ENCODE measurements at places on chromosomes 16 and 17.
A peak's percentile ranks its signal among the peaks of the same experiment; 100 is the strongest.

GRCh38 chr16:14015033-14015432 lies 56.1 kb upstream of the MRTFB start:
- no peak for DNase-seq

- DNase-seq: no peak
Observed at GRCh38 chr17:58377661-58378060, 25.7 kb upstream of the SUPT4H1 start.

DNA sequence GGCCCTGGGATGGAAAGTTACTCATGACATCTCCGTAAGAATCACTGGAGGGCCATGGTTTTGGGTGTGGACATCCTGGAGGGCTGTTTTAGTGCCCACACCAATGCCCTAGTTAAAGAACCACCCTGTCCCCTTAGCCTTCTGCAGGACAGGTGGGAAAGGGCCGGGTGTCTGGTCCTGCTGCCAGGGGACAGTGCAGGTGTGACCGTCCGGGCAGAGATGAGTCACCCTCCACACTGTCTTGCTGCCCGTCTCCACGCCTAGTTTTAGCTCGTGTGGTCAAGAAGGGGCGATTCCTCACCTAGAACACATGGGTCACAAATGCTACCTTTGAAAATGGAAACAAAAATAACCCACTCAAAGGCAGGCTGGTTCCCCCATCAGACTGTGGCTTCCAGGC lies 17.0 kb downstream of the CEP295NL start:
- no peak for DNase-seq

DNA sequence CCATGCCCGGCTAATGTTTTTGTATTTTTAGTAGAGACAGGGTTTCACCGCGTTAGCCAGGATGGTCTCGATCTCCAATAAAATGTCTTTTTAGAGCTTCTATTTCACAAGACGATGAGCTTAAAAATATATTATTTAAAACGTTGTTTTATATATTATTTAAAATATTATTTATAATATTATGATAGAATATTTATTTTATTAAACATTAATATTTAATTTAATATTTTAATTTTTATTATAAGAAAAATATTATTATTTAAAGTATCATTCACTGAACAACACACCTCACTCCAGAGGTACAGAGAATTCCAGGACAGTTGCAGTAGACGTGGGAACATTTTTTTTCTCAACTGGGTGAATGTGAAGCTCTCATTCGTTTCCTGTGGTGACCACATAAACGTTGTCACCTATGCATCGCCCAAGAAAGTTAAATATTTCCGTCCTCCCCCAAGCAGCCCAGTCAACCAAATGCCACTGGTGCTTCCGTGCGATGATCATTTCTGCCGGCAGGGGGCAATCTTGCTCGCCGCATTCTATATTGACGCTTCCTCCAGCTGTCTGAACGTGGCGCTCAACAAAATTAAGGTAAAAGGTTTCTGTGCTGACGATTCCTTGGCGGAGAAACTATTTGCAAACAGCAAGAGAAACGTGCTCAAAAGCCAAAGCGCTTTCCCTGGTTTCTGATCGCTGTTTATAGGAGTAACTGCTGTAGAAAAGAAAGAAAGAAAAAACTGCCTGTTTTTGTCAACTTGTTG lies 41.7 kb upstream of the PRSS54 start:
- DNase-seq: peak; percentile 22

DNA sequence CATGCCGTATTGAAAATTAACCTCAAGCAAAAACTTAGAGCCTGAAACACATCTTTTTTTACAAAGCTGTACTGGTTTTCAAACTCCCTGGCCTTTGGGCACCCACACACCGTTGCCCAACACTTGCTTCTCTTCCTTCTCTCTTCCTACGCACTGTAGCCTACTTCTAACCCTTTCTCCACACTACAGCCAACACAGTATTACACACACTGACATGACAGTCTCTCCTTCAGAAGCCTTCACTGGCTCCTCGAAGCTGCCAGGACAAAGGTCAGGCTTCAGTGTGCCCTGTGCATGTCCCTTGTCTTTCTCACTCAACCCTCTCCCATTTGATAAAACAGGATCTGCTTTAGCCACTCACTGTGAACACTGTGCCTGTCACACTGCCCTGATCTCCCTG lies 8.0 kb downstream of the FANCA start:
- DNase-seq: no peak
